Glutamatergic neuron (in vitro differentiated cells): ENCODE measurements at places on chromosomes 3 and 15. TPM values are rescaled to one million over a fixed set of nuclear protein-coding genes. Genes with fewer than 3 reads are reported as not detected.

GRCh38 chr3:24838533-24838932, 343.9 kb upstream of the THRB start:
- H3K4me1 ChIP-seq: peaks cover 11% of the 10 kb centered on the region
- DNase-seq: no peak
- no peaks in the 10 kb centered on the region for H3K36me3 ChIP-seq
- no peak overlapping the region for H3K4me3 ChIP-seq

DNA sequence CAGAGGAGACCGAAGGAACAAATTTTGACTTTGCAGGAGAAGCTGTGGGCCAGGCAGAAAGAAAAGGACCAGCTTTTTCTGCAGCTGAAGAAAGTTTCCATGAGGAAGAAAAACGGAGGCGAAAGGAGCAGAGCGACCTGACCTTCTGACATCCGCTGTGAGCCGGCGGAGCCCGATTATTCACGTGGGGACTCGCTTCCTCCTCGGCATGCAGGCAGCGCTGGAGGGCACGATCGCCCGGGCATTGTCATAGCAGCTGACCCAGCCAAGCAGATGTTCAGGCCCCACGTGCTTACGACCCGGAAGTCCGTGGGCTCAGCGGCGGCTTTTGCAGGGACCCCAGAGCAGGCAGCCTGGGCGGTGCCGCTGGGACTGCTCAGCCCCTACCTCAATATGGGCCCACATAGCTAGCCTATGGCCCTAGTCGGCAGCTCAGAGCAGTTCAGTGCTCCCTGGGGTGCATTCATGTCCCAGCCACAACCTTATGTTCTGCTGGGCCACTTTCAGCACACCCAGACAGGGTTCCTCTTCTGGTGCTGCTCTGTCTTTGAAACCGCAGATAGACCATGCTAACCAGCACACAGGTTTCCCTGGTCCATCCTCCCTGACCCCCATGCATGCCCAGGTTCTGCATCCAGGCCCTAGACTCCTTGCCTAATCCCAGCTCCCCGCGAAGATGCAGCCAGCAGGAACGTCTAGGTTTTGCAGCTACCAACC, 10.5 kb upstream of the EIF4A2 start:
- H3K4me3 ChIP-seq: peak overlapping the region; percentile 77
- H3K27me3 ChIP-seq: no peaks in the 10 kb centered on the region
- H3K4me1 ChIP-seq: peaks cover 4% of the 10 kb centered on the region
- no peak overlapping the region for H3K27ac ChIP-seq

DNA sequence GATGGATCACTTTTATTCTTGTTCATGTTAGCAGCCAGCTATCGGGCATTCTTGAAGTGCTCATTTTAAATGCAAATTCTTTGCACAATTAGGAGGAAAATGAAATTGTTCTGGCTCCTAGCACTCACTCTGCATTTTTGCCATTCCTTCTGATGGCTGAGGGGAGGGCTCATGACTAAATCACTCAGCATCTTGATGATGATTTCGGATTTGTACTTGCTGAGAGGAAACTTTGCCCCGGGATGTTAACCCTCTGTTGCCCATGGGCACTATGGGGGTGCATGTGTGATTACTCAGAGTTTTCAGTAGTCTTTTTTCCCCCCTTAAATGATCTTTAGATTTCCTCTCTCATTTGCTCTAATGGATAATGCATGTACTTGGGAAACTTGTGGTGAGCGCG, 299.6 kb upstream of the C2CD4B start:
- H3K4me1 ChIP-seq: peaks cover 12% of the 10 kb centered on the region
- H3K4me3 ChIP-seq: no peak overlapping the region
- H3K27ac ChIP-seq: no peak overlapping the region

- no peaks in the 10 kb centered on the region for H3K36me3 ChIP-seq
- no peak overlapping the region for H3K4me3 ChIP-seq
- no peak overlapping the region for H3K27ac ChIP-seq
Measured at GRCh38 chr3:33105341-33105948, 8.4 kb upstream of the CRTAP start.

The LMAN1L gene
- not detected for total RNA-seq

The WDR49 gene
- total RNA-seq: 0.76 TPM

- no peak overlapping the region for H3K27ac ChIP-seq
- no peak for DNase-seq
- no peaks in the 10 kb centered on the region for H3K36me3 ChIP-seq
- no peak overlapping the region for H3K4me3 ChIP-seq
Measured at GRCh38 chr3:188370081-188370830, 216.3 kb downstream of the LPP start.

- no peak overlapping the region for H3K27ac ChIP-seq
- no peaks in the 10 kb centered on the region for H3K4me1 ChIP-seq
- no peak overlapping the region for H3K4me3 ChIP-seq
- H3K27me3 ChIP-seq: no peaks in the 10 kb centered on the region
- no peaks in the 10 kb centered on the region for H3K36me3 ChIP-seq
- no peak for DNase-seq
Measured at GRCh38 chr3:172562871-172563865, 39.9 kb upstream of the TNFSF10 start.

The NRROS gene
- total RNA-seq: 0.42 TPM

The PLAAT1 gene
- 21.2 TPM for total RNA-seq

GRCh38 chr3:141686466-141687291, 51.4 kb upstream of the RNF7 start:
- DNase-seq: no peak
- H3K27ac ChIP-seq: no peak overlapping the region
- no peak overlapping the region for H3K4me3 ChIP-seq
- peaks cover 4% of the 10 kb centered on the region for H3K4me1 ChIP-seq
- no peaks in the 10 kb centered on the region for H3K36me3 ChIP-seq

The SHC4 gene
- 4.4 TPM for total RNA-seq

DNA sequence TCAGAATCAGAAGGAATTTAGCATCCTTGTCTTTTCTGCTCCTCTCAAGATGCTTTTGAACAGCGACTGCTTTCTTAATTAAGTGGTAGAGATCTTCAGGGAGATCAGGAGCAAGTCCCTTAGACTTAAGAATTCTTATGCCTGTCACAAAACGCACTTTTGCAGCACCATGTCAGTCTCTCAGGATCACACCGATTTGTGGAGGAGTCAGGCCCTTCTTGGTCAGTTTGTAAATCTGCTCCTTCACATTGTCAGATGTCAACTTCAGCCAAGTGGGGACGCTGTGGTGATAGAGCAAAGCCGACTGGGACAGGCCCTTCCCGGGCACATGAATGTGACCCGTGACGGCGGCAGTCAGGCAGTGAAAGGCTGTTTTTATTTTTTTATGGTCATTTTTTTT, 35.7 kb upstream of the MYZAP start:
- peaks cover 32% of the 10 kb centered on the region for H3K4me1 ChIP-seq
- peak overlapping the region; percentile 29 for H3K27ac ChIP-seq
- H3K4me3 ChIP-seq: no peak overlapping the region
- H3K36me3 ChIP-seq: peaks cover 4% of the 10 kb centered on the region
- peaks cover 5% of the 10 kb centered on the region for H3K27me3 ChIP-seq

GRCh38 chr3:115071601-115072000, 75.5 kb downstream of the ZBTB20 start:
- H3K27me3 ChIP-seq: no peaks in the 10 kb centered on the region
- no peaks in the 10 kb centered on the region for H3K4me1 ChIP-seq
- H3K36me3 ChIP-seq: no peaks in the 10 kb centered on the region
- H3K27ac ChIP-seq: no peak overlapping the region
- DNase-seq: no peak

DNA sequence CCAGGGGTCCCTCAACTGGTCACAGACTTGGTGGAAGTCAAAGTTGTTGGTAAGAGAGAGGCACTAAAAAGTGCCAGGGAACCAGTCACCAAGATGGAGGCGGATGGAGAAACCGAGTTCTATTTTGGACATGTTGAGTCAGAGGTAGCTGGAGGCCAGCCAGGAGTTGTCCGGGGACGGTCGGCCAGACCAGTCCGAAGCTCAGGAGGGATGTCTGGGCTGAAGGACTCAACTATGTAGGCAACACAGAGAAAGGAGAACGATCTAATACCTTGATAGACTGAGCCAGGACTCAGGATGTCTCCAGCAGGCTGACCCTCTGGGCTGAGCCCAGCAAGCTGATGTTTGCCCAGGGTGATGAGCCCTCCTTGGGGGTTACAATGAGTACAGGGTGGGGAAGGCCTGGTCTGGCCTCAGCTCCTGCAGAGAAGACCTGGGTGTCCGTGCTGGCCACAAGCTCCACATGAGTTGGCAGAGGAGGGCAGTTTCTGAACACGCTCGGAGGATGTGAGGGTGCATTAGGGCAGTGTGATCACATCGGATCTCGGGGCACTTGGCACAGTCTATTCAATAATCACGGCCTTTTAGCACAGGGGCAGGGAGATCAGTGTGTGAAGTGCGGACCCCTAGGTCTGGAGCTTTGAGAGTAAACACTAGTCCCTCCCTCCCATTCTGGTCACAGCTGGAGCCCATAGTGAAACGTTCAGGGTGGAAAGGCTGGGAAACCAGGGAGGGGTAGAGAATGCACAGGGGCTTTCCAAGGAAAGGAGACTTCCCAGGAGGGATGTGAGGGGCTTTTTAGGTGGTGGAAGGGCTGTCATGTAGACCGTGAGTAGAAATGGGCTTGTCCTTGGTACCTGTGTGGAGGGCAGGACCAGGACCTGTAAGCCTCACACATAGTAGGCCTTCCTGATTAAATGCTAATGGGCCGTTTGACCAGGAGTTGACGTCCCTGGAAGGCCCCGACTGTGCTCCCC, 111.9 kb downstream of the ETFA start:
- DNase-seq: no peak
- H3K27ac ChIP-seq: peak overlapping the region; percentile 33
- H3K27me3 ChIP-seq: peaks cover 7% of the 10 kb centered on the region
- H3K36me3 ChIP-seq: no peaks in the 10 kb centered on the region

The IL5RA gene
- total RNA-seq: not detected

DNA sequence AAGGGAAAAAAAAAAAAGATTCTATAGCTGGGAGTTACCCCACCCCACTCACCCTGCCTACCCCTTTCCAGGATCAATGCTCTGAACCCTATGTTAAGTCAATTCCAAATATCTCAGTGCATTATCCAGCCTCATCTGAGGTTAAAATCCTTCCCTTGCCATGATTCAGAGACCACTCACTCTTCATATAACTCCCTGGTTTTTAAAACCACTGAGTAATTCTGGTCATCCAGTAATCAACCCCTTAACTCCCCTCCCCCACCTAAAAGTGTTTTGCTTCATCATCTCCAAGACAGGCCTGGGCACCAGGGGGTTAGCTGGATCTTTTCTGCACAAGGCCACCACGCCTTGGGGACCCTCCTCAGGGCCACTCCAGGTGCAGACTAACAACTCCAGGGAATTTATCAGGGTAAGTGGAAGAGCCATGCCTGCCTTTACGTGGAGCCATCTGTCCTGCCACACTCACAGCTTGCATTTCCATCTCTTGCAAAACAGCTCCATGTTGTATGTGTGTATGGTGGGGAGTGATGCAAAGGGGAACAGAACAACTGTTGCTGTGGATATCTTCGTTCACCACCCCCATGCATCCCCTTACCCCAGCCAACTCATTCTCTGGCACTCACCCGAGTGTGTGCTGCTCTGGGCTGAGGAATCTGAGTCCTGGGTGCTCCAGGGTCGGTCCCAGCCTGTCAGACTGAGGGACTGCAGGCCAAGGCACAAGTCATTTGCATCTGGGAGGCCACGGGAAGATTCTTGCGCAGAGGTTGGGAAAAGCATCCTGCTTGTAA, 30.7 kb upstream of the RPS17 start:
- peak overlapping the region; percentile 98 for H3K27ac ChIP-seq
- DNase-seq: peak; percentile 42
- peaks cover 5% of the 10 kb centered on the region for H3K27me3 ChIP-seq
- H3K4me1 ChIP-seq: peaks cover 37% of the 10 kb centered on the region

DNA sequence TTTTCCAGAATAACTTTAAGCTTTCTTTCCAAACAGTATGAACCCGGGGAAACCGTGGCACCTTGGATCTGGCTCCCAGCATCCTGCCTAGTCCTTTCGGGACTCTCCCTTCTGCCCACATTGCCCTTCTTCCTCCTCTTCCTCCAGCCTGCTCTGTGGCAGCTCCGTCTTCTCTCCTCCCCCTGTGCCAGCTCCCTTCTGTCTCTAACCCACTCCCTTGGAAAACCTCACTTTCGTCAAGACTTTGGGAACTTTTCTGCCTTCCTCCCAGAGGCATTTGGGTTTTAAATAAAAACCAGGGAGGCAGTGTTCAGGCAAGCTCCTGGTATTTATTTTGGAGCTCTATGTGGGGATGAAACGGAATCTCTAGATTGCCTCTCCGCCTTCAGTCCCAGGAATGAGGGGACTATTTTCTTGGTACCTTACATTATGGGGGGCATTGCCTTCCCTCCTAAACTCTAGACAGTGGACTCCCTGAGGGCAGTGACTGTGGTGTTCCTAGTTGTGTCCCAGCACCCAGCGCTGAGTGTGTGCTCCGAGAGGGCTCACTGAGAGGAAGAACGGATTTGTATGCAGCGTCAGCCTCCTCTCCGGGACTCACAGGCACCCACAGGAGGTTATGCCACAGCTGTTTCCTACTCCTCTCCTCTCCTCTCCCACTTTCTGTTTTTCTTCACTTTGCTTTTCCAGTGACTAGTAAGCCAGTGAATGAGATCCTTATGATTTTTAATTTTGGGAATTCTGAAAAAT, 105.4 kb upstream of the MRPS22 start:
- H3K4me1 ChIP-seq: no peaks in the 10 kb centered on the region
- H3K27me3 ChIP-seq: peaks cover 1% of the 10 kb centered on the region
- DNase-seq: no peak

The MYZAP gene
- total RNA-seq: not detected

GRCh38 chr3:84943379-84943778, 15.4 kb upstream of the CADM2 start:
- H3K36me3 ChIP-seq: no peaks in the 10 kb centered on the region
- no peaks in the 10 kb centered on the region for H3K4me1 ChIP-seq
- H3K4me3 ChIP-seq: no peak overlapping the region
- no peaks in the 10 kb centered on the region for H3K27me3 ChIP-seq
- no peak overlapping the region for H3K27ac ChIP-seq

- DNase-seq: no peak
- H3K4me1 ChIP-seq: no peaks in the 10 kb centered on the region
- no peak overlapping the region for H3K27ac ChIP-seq
- no peaks in the 10 kb centered on the region for H3K27me3 ChIP-seq
- H3K4me3 ChIP-seq: no peak overlapping the region
- peaks cover 4% of the 10 kb centered on the region for H3K36me3 ChIP-seq
Measured at GRCh38 chr3:33682770-33683169, 35.3 kb downstream of the CLASP2 start.

The UROC1 gene
- total RNA-seq: not detected

DNA sequence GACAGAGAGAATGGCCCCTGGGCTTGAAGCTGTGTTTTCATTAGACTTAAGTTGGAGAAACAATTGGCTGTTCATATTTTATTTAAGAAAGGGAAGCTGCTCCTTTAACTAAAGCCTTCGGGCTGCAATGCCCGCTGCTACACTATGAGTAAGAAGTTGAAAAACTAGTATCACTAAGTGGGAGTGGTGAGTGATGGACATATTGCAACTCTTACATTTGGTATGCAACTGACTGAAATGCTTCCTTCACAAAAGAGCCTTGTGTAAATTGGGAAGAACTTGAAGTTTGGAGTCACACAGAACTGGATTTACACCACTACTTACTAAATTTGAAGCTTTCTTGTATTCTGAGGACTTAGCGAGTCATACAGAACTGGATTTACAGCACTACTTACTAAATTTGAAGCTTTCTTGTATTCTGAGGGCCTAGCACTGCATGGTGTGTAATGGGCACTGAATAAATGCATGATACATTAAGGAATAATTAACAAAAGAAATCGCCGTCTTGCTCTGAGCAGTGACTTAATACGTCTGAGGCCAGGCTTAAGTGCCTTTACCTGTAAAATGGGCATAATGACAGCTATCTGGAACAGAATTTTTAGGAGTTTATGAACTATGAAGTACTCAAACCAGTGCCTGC, 149.5 kb downstream of the RYR3 start:
- no peak overlapping the region for H3K4me3 ChIP-seq
- no peak overlapping the region for H3K27ac ChIP-seq
- peaks cover 4% of the 10 kb centered on the region for H3K4me1 ChIP-seq
